ENCODE measurements at places on chromosomes 11 and 22.
A peak's percentile ranks its signal among the peaks of the same experiment; 100 is the strongest.

DNA sequence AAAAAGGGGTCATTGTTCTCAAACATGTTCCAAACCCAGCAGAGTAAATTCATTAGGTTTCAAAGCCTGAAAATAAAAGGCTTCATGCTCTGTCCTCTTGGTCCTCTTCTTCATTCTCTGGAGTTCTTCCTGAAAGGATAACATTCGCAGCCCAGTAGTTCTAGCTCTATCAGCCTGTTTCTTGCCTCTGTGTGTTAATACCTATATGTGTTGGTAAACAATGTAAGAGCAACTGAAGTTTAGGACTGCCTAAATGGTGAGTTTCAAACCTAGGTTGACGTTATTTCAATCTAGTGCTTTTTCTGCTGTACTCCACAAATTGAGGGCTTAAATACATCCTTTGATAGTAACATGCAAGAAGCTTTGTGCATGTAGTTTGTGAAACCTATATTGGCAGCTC lies 9.4 kb downstream of the AASDHPPT start:
- DNase-seq: no peak

- DNase-seq: no peak
Observed at GRCh38 chr11:13463779-13464290, 813 bp upstream of the BTBD10 start.

GRCh38 chr11:114501901-114502300 lies 57.8 kb downstream of the NXPE1 start:
- no peak for DNase-seq

DNA sequence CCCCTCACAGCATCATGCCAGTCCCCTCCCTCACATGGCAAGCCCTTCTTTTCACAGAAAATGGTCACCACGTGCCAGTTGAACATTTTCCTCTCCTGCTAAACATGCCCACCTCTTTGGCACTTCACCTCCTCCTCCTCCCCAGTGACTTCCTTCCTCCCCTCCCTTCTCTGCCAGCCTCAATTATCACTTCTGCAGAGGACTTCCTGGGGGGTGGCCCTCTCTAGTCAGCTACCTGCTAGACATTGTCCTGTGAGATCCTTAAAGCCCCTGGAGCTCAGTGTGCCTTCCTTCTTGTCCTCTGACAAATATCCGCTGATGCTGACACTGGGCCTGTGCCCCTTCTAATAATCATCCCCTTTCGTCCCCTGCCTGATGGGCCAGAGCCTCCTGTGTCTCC lies 43.2 kb upstream of the E2F8 start:
- no peak for DNase-seq

- peak; percentile 26 for DNase-seq
Observed at GRCh38 chr22:46063846-46064227, 86.5 kb upstream of the PPARA start.

DNA sequence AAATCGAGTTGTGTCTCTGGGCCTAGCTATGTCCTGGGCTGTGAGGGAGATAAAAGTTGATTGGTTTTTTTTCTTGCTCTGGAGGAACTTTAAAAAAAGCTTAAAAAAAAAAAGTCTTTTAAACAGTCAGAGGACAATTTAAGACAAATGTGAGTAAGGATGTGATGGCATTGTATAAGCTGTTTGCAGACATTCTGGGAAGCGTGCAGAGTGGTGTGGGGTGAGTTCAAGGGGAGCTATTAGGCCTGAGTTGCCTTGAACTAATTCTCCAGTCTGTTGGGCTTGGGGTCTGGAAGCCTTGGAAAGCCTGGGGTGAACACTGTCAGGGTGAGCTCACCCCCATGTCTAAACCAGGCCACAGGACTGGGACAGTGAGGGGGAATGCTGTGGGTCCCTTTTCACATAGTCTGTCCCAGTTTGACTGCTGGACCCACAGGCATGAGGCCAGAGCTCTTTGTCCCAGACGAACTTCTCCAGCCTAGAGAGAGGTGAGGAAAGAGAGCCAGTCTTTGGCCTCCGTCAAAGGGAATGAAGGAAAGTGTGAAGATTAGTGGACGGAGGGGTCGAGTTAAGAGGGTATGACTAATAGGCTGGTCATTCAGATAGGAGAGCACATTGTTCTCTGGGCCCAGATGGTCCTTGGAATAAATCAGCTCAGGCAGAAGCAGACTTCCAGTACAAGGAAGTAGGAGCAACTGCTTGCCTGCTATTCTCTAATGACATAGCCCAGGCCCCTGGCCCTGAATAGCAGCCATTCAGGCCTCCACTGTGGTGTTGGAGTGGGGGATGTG lies 76.4 kb upstream of the NNMT start:
- no peak for DNase-seq

DNA sequence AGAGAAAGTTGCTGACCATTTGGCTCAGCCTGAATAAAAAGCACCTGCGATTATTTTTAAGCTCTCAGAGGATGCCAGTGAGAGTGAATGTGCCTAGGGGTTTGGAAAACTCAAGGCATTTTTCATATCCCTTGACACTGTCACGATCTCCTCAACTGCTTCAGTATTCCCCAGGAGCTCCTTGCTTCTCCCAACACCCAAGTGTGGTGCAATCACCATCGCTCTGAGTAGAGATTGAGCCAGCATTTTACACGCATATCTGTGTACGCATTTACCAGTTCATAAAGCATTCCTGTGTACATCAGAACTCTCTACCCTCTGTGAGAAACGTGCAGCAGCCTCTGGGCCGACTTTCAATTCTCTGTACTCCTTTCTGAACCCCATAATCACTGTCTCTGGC lies 1.3 kb downstream of the SRRD start:
- no peak for DNase-seq

GRCh38 chr11:31770011-31770700 lies 41.0 kb downstream of the PAX6 start:
- DNase-seq: no peak

- DNase-seq: no peak
Observed at GRCh38 chr11:10931761-10932670, 74.2 kb upstream of the ZBED5 start.

- no peak for DNase-seq
Observed at GRCh38 chr11:128497061-128497775, 90.1 kb downstream of the ETS1 start.

- no peak for DNase-seq
Observed at GRCh38 chr22:39179841-39180335, 27.4 kb upstream of the CBX7 start.

GRCh38 chr22:40487663-40488249 lies 117.4 kb downstream of the SGSM3 start:
- no peak for DNase-seq

DNA sequence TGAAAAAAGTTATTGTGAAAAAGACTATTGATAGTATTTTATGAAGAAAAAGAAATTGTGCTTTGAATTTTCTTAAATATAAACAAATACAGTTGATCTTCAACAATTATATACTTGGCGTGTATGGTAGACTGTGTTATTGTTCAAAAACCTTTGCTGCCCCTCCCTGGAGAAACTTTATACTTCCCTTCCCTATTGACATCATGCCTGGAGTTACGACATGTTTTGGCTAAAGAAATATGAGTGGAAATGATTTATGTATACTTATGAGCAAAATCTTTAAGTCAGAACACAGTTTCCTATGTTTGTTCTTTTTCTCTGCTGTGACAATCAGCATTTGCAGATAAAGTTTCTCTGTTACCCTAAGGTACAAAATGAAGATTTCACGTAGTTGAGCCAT lies 243.8 kb downstream of the TMEM135 start:
- DNase-seq: no peak

DNA sequence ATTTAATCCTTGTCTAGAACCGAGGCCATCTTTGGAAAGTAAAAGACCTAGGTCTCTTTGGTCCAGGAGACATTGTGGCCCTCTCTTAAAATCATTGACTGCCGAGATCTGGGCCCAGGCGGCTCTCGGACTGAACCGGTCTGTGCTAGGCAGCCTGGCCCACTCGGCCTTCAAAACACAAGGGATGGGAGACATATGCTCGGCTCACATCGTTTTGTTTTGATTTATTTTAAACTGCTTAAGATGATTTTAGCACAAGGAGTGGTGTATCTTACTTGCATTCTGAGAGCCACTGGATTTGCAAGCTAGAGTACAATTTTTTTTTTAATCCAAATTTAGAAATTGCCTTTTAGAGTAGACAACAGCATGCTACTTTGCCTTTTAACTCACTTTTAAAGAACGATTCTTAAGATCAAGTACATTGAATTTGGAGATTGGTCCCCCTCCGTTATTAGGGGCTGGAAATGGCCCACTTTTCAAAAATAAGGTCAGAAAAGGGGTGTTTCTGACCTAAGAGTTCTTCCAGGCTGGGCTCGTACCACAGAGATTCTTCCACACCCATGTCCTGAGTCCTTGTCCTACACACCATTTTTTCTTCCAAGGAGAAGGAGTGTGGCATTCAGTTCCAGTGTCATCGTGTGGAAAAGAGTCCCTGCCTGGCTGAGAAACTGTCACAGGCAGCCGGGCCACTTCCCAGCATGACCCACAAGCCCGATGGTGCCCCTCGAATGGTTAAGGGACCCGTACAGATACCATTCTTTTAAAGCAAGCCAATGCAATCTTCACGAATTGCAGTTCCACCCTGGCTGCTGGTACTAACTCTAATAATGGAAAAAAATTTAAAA lies 80.5 kb upstream of the WNT7B start:
- peak; percentile 52 for DNase-seq

DNA sequence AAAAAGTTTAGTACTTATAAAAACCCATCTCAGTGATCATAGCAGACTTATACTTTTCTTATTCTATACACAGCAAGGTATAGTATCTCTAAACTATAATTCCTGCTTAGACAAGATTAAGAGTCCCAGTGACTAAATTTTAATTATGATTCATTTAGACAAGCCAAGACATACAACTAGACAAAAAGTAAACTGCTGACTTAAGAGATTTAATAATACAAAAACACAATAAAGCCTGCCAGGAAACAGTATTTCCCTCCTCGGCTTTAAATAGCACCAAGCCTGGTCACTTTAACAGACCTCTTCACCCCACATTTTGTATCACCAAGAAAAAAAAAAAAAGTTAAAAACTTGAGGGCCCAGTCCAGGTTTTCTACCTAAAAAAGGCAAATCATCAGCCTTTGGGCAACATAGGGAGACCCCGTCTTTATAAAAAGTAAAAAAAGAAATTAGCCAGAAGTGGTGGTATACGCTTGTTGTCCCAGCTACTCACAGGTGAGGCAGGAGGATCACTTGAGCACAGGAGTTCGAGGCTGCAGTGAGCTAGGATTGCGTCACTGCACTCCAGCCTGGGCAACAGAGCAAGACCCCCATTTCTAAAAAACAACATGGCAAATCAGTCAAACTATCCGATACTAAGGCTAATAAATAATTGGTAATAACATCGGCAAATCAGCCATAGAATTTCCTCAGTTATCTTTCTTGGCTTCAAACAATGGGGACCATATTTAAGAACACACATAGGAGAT lies 53.8 kb downstream of the SIK3 start:
- DNase-seq: no peak

DNA sequence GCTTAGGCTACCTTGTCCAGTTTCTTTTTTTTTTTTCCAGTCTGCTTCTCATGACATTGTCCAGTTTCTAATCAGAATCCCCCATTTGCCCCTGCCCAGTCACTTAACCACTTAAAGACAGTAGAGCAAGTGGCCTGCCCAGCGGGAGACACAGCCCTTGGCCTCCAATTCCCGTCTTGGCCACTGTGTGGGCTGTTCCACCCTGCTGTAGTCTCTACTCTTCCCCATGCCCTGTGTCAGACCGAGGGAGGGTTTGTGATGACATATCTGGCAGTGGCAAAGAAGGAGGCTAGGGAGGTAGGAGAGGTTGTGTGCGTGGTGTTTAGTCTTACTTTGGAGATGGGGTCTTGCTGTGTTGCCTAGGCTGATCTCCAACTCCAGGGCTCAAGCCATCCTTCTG lies 11.5 kb downstream of the PPFIA1 start:
- DNase-seq: no peak

GRCh38 chr11:47354913-47355282 lies 2.4 kb upstream of the MYBPC3 start:
- no peak for DNase-seq

- no peak for DNase-seq
Observed at GRCh38 chr11:42524534-42525227, 787.1 kb upstream of the API5 start.

DNA sequence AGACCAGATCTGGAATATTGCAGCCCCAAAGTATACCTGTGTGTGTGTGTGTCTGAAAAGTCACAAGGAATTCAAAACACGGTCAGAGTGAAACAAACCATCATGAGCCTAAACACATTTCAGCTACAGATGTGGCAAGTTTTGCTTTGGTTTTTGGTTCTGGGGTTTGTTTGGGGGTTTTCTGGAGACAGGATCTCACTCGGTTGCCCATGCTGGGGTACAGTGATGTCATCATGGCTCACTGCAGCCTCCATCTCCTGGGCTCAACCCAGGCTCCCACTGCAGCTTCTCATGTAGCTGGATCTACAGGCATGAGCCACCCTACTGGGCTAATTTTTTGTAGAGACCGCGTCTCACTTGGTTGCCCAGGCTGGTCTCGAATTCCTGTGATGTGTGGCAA lies 41.4 kb upstream of the PHF21A start:
- DNase-seq: no peak

- DNase-seq: peak; percentile 88
Observed at GRCh38 chr11:12288212-12288930, 89.0 kb upstream of the PARVA start.

- DNase-seq: no peak
Observed at GRCh38 chr11:35853971-35854370, 89.9 kb upstream of the LDLRAD3 start.

- DNase-seq: no peak
Observed at GRCh38 chr22:35212009-35212408, 45.3 kb upstream of the HMGXB4 start.

DNA sequence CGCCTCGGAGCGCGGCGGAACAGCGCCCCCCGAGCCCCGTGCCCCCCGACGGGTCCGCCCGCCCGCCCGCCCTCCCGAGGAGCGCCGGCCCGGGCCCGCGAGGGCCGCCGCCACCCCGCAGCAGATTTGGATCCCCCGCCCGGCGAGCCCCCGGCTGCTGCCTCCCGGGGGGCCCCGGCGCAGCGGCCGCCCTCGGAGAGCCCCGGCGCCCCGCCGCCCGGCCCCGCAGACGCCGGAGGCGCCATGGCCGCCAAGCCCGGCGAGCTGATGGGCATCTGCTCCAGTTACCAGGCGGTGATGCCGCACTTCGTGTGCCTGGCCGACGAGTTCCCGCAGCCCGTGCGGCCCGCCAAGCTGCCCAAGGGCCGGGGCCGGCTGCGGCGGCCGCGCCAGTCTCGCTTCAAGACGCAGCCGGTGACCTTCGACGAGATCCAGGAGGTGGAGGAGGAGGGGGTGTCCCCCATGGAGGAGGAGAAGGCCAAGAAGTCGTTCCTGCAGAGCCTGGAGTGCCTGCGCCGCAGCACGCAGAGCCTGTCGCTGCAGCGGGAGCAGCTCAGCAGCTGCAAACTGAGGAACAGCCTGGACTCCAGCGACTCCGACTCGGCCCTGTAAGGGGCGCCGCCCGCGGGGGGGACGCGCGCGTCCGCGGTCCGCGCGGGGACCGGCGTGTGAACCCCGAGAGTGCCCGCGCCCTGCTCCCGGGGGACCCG lies 380 bp downstream of the C11orf96 start:
- DNase-seq: no peak

All from coronary artery (tissue), 2 donors.